Activated T-cell treated with anti-CD3 and anti-CD28 coated beads, Interleukin-2, amount 50 U/mL, for 72 hours (primary cell): ENCODE measurements at places on chromosomes 5 and 9. TPM values are rescaled to one million over a fixed set of nuclear protein-coding genes. Genes with fewer than 3 reads are reported as not detected.

- DNase-seq, result no peak
Observed at GRCh38 chr5:1319436-1320256, 24.8 kb upstream of the TERT start.

DNA sequence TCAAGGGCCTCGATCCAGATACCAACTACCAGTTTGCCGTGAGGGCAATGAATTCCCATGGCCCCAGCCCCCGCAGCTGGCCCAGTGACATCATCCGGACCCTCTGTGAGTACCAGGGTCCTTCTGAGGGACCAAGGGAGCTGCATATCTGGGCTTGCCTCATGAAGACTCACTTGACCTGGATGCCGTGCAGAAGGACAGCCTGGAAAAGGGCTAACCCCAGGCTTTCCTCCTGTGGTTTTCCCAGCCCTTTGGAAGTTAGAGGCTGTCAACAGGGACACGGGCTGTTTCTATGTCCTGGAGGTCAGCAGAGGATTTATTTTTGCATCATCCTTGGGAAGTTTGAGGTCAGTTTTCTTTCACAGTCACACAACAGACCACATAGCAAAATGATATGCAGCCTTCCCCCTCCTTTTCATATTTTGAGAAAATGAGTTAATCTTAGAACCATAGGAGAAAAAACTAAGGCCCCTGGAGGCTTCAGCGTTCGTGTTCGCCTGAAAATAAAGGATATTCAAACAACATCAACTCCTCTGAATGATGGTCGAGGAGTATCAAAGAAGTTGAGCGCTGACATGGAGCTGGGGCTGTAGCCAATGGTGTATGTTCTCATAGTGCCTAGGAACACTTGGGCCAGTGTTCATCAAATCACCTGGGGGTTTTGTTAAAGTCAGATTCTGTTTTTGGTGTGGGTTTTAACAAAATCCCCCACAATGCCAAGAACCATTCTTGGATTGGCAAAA, 112.2 kb downstream of the EGFLAM start:
- DNase-seq, result no peak

DNA sequence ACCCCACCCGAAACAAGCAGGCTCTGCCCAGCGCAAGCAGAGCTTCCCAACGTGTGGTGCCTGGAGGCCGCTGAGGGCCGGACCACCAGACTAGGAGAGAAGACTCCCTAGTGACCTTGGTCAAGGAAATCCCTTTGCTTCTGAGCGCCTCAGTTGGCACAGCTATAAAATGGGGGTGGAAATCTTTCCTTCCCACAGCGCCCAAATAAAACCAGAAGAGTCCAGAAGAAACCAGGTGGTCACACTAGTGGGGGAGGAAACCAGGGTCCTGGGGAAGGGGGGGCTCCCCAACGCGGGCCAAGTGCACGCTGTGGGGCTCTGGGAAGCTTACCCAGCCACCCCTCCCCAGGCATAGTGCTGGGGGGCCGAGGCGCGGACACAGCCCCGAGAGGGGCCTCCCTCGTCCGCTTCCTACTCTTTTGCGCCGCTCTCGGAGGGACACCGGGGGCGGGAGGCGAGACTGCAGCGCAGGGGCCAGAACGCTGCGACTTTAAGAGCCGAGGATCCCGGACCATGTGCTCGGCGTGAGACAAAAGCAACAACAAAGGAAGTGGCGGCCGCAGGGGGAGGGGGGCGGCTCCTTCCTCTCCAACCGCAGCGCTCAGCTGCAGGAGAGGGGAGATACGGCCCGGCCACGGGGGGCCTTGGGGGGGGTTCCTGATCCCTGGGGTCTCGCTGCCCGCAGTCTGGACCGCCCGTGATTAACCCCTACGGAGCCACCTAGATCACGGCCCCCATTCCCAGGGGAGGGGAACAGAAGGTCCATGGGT, 885 bp downstream of the RNF44 start:
- peak; percentile 82 for DNase-seq

- DNase-seq, result no peak
Observed at GRCh38 chr5:157598350-157598936, 22.9 kb upstream of the ADAM19 start.

GRCh38 chr9:36325081-36325828, 67.0 kb upstream of the GNE start:
- DNase-seq, result no peak

DNA sequence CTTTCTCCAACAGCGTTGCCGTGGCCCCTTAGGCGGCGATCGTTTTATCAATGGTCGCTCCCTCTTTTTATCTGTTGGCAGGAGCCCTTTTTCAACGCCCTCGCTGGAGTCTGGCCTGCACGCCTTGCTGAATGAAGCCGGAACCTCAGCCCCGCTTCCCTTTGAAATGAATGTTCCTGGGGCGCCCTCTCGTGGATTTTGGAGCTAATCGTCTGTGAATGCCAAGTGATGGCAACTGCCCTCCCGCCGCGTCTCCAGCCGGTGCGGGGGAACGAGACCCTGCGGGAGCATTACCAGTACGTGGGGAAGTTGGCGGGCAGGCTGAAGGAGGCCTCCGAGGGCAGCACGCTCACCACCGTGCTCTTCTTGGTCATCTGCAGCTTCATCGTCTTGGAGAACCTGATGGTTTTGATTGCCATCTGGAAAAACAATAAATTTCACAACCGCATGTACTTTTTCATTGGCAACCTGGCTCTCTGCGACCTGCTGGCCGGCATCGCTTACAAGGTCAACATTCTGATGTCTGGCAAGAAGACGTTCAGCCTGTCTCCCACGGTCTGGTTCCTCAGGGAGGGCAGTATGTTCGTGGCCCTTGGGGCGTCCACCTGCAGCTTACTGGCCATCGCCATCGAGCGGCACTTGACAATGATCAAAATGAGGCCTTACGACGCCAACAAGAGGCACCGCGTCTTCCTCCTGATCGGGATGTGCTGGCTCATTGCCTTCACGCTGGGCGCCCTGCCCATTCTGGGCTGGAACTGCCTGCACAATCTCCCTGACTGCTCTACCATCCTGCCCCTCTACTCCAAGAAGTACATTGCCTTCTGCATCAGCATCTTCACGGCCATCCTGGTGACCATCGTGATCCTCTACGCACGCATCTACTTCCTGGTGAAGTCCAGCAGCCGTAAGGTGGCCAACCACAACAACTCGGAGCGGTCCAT, 10.0 kb downstream of the S1PR3 start:
- DNase-seq, result peak; percentile 82

DNA sequence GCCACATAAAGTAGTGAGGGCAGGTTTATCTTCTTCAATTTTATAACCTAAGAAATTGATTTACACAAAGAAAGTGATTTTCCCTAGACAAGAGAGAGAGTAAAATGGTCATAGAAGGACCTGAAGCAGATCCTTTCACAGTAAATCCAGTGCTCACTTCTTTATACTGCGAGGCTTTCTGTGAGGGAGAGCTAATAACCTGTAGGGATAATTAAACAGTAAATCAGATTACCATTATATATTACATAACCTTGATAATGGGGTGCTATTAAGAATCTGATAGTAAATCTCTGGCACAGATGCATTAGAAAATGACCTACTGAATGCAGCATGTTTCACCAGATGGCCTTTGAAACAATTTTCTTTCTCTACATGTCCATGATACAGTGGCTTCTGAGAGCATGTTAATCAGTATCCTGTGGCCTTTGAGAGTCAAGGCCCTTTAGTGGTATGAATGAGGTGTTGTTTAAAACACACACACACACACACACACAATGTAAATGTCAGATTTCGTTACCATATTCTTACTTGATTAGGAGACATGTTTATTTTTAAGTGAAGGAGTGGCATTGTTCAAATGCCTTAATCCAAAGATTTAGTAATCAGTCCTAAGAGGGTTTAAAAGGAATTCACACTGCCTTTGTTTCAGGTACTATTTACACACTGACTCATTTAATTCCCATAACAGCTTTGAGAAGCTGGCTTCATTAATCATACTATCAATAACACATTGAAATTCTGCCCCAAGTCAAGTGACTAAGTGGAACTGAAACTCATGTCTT, 124.7 kb downstream of the ALDH1A1 start:
- DNase-seq, result no peak

DNA sequence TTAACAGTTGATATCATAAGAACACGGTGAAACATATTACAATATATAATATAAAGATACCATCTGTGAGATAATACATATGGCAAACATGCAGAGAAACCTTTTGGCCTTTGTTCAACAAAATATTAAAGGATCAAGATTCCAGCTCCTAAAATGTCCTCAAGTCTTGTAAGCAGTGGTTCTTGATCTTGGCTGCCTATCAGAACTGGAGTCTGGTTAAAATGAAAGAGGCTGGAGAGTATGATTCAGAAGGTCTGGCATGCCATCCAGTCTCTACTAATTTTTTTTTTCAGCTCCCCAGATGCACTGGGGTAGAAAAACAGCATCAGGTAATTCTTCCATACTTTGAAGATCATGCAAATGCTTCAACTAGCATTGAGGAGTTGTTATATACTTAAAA, 83.2 kb downstream of the TNC start:
- no peak for DNase-seq

GRCh38 chr9:74711341-74711740, 176.4 kb downstream of the TRPM6 start:
- DNase-seq, result no peak

DNA sequence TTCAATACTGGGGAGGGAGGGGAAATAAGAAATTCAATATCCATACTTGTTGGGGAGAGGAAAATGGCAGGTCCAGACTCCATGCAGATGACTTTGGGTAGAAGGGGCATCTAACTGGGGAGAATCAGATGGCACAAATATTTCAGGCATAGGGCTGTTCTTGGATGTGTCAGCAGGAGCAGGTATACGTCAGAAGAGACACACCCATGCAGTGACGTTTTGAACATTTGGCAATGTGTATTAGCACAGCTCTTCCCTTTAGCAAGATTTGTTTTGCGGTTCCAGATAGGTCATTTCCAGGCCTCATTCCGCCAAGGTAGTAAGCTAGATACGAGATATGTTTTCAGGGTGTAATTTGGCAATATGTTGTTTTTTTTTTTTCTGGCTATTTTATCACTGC, 187.2 kb upstream of the CDH10 start:
- no peak for DNase-seq

DNA sequence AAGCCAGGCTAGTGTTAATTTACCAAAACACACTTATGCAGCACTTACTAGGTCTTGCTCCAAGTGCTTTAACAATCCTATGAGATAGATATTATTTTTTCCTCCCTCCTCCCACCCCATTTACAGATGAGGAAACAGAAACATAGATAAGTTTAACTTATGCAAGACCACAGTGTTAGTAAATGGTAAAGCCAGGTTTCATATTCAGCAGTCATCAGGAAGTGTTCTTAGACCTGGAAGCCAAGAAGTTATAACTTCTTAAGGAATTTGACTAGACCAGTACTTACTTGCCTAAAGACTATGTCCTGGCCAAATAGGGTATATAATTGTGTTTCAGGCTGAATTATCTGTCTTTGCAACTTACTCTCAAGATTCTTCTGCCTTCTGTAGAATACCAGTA, 15.9 kb downstream of the ABHD17B start:
- DNase-seq, result no peak

- DNase-seq, result no peak
Observed at GRCh38 chr5:23450187-23450586, 57.2 kb upstream of the PRDM9 start.

GRCh38 chr5:72937517-72938061, 18.3 kb upstream of the FCHO2 start:
- no peak for DNase-seq

- DNase-seq, result no peak
Observed at GRCh38 chr9:129319076-129319937, 141.2 kb upstream of the IER5L start.

DNA sequence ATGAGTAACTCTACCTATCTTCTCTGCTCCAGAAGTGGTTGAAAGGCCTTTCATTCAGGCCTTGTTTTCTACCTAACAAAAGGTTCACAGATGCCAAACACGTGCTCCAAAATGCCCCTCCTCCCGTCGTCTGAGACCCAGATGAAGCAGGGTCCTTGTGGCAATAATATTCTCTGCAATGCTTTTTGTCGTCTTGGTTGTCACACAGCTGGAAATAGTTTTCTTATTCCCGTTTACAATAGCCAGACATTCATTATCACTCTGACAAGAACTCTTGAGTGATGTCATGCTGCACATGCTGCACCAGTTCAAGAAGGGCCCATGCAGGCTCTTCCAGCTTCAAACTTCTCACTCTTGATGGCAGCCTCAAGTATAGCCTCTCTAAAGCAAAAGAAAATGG, 7.8 kb downstream of the LPAR1 start:
- no peak for DNase-seq

DNA sequence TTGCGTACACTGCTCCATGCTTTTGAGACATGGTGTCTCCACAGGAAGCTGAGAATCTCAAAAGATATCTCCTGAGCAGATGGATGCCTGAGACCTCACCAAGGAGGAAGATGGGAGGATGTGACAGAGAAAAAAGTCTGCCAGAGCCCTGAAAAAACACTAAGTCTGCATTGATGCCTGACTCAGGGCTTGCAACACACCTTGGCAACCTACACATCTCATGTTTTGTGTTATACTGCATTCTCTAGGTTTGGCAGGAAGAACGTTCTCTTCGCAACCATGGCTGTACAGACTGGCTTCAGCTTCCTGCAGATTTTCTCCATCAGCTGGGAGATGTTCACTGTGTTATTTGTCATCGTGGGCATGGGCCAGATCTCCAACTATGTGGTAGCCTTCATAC, 19.2 kb downstream of the SLC22A4 start:
- no peak for DNase-seq

DNA sequence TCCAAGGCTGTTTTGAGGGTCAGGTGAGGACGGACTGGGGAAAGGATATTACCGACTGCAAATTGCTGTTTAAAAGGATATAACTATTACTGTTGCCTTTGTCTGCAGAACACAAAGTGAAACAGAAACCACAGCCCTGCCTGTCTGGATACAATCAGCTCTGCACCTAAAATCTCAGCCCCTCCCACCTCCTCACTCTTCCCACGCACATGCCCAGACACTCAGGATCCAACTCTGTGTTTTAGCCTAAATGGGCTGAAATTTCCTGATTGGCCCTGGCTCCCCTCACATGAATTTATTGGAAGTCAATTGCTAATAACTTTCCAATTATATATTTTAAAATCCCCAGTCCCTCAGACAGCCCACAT, 176.3 kb upstream of the PPP1R26 start:
- DNase-seq, result no peak

DNA sequence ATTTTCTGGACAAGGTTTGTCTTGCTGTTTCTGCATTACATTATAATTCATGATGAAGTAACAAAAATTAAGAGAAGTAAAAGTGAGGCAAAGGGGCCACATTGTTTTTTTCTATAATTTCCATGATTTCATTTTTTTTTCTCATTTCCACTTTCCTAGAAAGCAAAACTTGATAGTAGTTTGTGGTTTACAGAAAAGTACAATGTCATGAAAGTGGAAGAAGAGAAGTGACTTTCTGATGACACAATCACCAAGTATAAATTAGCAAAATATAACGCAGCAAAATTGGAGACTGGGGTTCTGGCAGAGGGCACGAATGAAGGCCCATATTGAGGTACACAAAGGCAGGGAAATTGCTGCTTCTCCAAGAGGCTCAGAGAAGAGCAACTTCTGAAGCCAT, 5.0 kb upstream of the IFNA14 start:
- DNase-seq, result no peak

GRCh38 chr5:144308174-144308573, 137.5 kb downstream of the KCTD16 start:
- no peak for DNase-seq

- DNase-seq, result no peak
Observed at GRCh38 chr5:112483704-112484103, 64.6 kb upstream of the EPB41L4A start.

Gene ARHGEF37
- 3.7 TPM for total RNA-seq

Gene GABRP
- total RNA-seq, result not detected

Gene VCAN
- total RNA-seq, result 0.51 TPM

Gene RNF130
- total RNA-seq, result 17.7 TPM

Gene PCDHB4
- total RNA-seq, result not detected

Gene PKD2L2
- total RNA-seq, result not detected

Gene OLFM1
- total RNA-seq, result 0.70 TPM

Gene TAF11L10
- not detected for total RNA-seq

Gene RNF180
- not detected for total RNA-seq
